Liver (tissue), 10 donors: ENCODE measurements at places on chromosomes 2 and 18.

DNA sequence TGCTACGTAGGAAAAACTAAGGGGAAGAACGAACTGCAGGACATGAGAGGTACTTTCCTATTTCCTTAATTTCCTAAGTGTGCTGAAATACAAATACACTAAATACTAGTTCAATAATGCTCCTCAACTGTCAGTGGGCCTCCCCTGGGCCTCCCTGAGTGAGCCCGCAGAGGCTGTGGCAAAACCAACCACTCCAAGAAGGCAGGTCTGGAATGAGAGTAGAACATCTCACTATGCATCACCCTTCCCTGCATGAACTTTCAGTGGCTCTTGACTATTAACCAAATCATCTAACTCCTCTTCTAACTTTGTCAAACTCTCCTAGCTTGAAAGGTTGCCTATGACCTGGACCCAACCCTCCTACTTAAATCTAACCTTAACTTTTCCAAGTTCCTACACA is 84.6 kb downstream of the THADA start:
- no peak for DNase-seq

GRCh38 chr2:40559175-40559574 is 107.3 kb upstream of the SLC8A1 start:
- no peak for DNase-seq

DNA sequence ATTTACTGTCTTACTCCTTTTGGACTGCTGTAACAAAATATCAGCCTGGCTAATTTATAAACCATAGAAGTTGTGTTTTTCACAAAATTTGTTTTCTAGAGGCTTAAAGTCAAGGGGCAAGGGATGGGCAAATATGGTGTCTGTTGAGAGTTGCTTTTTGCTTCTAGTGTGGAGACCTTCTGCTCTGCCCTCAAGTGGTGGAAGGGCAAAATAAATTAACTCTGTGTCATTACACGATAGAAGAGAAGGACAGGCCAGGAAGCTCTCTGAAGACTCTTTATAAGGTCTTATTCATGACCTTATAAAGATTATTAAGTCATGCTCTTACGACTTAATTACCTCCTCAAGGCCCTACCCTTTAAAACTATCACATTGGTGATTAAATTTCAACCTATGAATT is 181.2 kb upstream of the LRATD1 start:
- DNase-seq, result no peak

DNA sequence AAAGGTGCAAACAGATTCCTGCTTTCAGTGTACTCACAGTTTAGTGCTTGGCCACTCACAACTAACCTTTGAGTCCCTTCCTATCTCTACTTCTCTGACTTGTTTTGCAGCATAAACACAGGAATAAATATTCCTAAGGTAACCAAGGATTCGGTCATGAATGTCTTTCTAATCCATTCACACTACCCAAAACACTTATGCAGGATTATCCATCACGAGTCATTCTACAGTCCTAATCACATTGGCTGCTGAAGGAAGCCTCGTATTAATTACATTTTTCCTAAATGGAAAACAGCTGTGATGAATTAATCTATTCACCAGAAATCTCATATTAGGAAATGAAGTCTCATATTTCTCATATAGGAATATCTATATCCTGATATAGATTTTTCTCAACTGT is 16.3 kb downstream of the RDH14 start:
- DNase-seq, result no peak

DNA sequence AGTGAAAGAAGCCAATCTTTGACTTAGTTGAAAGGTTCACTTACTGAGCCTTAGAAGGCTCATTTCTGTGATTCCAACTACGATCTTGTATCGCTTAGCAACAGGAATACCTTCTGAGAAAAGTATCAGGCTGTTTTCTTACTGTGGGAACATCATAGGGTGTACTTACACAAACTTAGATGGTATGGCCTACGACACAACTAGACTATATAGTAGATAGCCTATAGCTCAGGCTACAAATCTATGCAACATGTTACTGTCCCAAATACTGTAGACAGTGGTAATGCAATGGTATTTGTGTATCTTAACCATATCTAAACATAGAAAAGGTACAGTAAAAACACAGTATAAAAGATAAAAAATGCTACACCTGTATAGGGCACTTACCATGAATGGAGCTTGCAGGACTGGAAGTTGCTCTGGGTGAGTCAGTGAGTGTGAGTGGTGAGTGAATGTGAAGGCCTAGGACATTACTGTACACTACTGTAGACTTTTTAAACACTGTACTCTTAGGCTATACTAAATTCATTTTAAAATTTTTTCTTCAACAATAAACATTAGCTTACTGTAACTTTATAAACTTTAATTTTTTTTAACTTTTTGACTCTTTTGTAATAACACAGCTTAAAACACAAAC is 148.8 kb upstream of the STON1 start:
- DNase-seq, result no peak

- DNase-seq, result no peak
Measured at GRCh38 chr2:23518481-23519333, 133.7 kb downstream of the KLHL29 start.

DNA sequence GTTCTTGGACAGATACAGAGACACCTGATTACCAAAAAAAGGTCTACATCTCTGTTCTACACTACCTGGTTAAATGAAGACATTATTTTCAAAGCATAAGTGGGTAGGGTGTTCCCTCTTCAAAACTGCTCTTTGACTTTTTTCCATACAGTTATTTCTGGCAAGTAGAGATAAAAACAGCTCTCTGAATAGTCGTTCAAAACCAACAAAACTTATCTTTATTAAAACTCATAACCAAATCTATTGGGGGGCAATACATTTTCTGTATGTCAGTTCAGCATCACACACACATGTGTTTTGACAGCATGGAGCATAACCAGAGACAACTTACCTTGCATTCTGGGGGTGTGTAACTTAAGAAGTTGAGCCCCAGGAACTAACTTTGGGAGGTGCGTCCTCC is 149.0 kb upstream of the EPC2 start:
- DNase-seq, result no peak

DNA sequence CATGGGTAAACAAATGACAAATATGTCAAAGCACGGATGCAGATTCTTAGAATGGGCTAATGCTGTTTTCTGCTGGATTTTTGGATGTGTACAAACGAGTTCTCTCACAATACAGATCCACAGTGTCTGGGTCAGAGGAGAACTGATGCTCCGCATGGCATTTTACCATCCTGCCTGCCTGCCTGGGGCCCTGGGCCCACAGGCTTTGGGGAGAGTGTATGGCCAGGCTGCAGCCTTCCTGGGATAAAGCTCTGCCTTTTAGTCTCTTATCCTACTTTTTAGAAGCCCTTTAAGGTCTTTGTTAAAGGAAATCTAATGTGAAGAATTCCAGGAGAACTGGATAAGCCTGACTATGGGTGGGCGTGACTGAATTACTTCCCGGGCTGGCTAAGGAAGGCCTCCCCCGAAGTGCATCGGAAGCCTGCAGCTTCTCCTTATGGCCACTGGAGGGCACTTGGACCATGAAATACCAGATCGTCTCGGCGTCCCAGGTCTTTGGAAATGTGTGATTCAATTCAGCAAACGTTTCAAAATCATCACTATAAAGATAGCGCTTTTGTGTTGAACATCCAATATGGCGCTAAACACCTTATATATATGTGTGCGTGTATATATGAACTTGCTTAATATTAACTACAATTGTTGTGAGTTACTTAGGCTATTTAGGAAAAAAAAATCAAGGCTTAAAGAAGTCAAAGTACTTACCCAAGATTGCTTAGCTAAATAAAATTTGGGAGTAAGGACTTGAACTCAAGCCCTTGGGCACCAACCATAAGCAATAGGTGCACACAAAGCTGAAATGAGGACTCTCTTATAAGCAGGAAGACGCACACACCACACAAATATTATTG is 15.2 kb upstream of the DNPEP start:
- DNase-seq, result no peak

- DNase-seq, result no peak
Measured at GRCh38 chr2:214482728-214483127, 71.9 kb downstream of the VWC2L start.

DNA sequence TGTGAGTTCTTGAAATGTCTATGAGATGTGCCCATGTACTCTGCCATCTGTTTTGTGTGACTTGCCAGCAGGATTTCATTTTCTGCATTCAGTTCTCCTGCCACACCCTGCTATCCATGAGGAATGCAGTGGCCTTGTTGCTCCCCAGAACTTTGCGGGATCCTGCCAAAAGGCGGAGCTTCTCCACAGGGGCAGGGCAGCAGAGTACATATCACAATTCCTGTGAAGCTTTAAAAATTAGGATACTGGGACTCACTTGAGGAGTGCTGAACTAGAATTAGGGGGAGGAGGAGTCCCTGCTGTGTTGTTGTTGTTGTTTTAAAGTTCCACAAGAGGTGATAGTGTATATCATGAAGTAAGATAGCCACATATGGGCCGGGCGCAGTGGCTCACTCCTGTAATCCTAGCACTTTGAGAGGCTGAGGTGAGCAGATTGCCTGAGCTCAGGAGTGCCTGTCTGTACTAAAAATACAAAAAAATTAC is 76.4 kb downstream of the TANC1 start:
- no peak for DNase-seq

- no peak for DNase-seq
Measured at GRCh38 chr18:78861116-78861515, 118.5 kb upstream of the SALL3 start.

DNA sequence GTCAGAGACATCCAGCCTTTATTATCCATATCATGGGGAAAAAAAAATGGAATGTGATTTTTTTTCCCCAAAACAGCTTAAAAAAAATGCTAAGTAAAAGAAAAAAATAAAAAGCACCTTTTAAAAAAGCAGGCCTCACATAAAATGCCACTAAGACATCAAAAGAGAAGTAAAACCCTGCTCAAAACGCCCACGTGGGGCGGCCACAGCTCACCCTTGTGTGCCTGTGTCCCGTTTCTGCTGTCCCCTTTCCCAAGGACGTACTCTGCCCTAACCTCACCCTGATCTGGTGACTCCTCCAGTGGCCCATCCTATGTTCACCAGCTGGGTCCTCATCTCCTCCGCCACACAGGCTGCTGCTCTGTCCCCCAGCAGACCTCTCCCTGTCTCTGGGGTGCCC is 125.4 kb downstream of the NEDD4L start:
- DNase-seq, result no peak

DNA sequence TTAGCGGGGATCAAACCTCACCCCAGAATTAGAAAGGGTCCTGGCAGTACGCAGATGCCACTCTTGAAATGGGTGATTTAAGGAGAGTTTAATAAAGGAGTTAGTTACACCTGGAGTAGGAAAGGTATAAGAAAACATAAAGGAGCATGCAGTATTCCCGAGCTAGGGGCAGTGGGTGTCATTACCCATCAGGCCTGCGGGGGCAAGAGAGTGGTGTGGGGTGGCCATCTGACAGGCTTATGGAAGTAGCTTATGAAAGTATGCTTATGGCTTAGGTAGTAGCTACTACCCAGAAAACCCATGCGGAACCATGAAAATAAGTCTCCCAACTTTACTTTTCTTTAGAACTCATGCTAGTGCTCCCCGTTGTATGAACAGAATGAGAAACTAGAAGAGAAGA is 568.9 kb upstream of the ACVR2A start:
- no peak for DNase-seq

GRCh38 chr2:174776223-174776622 is 12.0 kb upstream of the CHRNA1 start:
- DNase-seq, result no peak

GRCh38 chr2:170535552-170535951 is 179.6 kb upstream of the SP5 start:
- no peak for DNase-seq

- no peak for DNase-seq
Measured at GRCh38 chr2:118865106-118865505, 17.7 kb upstream of the EN1 start.

DNA sequence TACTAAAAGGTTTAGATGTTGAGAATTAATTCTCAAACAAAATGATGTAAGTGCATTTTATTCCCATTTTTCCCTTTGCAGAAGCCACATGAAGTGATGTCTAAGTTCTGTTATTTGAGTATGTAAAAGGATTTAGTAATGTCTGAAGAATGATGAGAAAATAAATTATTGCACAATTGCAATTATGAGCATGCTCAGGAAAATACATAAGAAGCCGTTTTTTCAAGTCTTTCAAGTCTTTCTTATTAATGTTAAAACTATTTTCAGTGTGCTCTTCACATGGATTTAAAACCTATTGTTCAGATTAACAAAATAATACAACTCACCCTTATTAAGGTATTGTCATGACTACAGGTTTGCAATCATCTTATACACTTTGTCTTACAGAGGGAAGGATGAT is 331.4 kb upstream of the NETO1 start:
- no peak for DNase-seq

DNA sequence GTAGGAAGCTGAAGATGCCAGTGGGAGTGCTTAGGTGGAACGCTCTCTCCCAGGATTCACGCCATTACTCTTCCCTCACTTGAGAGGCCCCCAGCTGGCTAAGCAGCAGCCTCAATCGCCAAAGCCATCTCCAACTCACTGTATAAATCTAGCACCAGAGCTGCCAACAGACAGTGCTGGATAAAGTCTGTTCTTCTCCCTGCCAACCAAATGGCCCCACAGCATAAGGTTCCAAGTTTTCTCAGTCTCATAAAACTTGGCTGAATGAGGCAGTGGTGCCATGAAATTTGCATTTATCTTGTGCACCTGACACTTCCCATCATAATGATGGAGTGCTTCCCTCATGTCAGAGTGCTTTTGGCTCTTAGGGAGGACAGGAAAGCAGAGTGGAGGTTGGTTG is 428.2 kb upstream of the ETAA1 start:
- DNase-seq, result no peak

GRCh38 chr2:215272918-215273317 is 38.9 kb upstream of the ATIC start:
- no peak for DNase-seq

GRCh38 chr18:39622431-39622830 is 2056.8 kb upstream of the CELF4 start:
- DNase-seq, result no peak

DNA sequence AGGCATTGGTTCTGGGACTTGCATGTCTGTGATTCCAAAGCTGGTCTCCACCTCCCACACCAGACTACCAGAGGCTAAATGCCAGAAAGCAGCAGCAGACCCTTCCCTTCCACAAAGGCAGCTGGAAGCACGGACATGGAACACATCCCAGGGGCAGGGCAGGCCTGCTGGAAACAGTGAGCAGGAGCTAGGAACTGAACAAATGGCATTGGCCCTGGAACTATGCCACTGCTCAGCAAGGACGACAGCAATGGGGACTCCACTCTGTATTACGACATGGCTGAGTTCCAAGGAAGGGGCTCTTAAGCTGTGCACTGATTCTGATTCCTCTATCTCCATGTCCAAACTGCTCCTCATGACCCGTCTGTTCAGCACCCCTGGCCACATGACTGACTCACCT is 77.8 kb upstream of the TFCP2L1 start:
- DNase-seq, result no peak

DNA sequence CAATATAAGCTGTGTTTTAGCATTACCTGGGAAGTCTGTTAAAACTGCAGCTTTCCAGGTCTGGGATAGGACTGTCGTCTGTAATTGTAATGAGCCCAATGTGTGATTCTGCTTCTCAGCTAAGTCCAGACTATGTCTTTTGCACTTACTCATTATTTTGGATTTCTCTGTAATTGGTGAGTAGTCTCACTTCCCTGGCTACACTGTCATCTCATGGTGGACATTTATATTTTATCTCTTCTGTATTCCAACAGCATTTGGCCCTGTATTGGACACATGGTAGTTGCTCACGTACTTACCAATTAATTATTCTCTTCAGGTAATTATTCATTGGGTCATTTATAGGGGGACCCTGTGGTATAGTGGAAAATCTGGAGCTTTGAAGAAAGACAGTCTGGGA is 28.0 kb downstream of the LHCGR start:
- no peak for DNase-seq

GRCh38 chr2:182187130-182187529 is 201.5 kb downstream of the PPP1R1C start:
- no peak for DNase-seq
